ENCODE measurements at places on chromosomes 3 and 15.

GRCh38 chr3:12990781-12991480 is 82.3 kb downstream of the IQSEC1 start:
- DNase-seq: peak; percentile 73

DNA sequence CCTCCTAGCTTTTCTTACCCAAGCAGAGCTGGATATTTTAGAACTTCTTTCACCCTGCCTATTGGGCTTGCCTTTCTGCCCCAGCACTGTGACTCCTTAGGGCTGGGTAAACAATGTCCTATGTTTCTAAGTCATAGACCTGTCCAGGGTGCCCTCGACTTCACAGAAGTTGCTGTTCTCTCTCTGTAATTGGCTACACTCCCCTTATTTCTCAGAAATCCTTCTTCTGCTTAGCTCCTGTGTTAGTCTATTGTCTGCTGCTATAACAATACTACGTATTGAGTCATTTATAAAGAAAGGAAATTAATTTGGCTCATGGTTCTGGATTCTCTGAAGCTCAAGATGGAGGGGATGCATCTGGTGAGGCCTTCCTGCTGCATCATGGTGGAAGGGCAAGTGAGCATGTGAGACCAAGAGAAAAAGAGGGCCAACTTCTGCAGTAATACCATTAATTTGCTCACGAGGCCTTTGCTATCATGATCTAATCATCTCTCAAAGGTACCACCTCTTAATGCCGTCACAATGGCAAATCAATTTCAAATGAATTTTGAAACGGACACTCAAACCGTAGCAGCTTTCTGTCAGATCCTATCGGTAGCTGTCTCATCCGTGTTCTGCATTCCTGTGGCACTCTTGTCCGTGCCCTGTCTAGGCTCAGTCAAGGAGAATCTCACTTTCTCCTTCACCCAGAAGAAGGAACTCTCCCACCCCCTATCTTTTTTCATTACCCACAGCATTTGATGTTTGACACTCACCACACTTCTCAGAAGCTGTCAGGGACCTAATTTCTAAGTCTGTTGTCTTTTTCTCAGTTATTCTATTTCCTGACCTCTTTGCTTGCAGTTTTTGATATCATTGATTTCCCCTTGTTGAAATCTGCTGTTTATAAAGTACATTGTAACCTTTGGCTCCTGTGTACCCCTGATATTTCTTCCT is 22.3 kb upstream of the GPR171 start:
- no peak for DNase-seq

GRCh38 chr3:138296639-138297038 is 33.0 kb downstream of the NME9 start:
- DNase-seq: no peak

DNA sequence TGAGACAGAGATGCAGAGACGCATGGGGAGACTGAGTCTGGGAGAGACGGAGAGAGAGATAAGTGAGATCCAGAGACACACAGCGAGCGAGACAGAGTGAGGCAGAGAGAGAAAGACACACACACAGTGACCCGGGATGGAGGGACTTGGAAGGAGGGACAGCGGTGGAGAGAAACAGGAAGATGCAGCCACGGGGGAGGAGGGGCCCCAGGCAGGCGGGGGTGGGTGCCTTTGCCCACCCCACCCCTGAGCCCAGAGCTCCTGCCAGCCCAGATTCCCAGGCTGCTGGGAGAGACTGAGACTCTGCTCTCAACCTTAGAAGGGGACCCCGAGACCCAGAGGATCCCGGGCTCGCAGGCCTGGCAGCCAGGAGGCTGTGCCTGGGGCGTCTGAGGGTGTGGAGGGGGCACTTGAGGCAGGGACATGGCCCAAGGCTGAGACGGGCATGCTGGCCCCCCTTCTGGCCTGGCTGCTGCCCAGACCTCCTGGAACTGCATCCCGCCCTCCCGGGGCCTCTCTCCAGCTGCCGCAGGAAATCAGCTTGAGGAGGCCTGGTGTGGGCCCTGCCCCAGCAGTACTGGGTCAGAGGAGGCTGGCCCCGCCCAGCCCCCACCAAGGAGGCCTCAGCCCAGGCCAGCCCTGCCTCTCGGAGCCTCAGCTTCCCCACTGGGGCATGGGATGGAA is 18.1 kb downstream of the H1-8 start:
- DNase-seq: no peak

DNA sequence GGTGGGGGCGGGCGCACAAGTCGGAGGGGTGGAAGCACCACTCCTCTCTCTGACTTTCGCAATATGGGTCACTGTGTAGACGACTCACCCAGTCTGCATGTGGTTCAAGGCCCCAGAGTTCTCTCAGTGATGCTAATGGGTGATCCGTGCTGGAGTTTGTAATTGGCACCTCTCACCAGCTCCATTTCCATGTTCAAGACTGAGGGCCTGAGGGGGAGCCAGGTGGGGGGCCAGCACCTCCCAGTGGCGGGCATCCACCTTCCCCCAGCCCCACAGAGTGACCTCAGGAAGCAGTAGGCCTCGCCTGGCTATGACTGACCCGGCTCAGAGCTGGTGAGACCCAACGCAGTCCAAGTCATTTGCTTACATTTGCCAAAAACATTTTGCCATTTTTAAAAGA is 230.0 kb upstream of the ST8SIA2 start:
- no peak for DNase-seq

GRCh38 chr15:80898040-80898439 is 91.6 kb downstream of the MESD start:
- no peak for DNase-seq

GRCh38 chr3:48432411-48433371 is 2.8 kb upstream of the PLXNB1 start:
- DNase-seq: no peak

DNA sequence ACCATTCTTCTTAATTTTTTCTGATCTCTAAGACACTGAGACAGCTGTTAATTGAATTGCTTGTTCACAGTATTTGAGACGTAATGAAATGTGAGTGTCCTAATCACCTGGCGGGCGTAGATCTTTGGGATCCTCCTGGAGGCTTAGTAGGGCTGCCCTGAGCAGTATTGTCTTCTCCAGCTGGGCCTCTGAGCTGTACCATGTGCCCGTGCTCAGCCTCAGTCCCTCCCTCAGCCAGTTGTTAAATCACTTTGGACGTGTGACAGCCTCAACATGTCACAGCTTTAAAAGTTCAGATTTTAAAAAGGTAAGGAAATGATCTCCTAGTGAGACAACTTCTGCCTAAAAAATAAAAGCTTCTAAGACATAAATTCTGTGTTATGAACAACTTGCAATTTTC is 35.5 kb downstream of the IGF1R start:
- no peak for DNase-seq

DNA sequence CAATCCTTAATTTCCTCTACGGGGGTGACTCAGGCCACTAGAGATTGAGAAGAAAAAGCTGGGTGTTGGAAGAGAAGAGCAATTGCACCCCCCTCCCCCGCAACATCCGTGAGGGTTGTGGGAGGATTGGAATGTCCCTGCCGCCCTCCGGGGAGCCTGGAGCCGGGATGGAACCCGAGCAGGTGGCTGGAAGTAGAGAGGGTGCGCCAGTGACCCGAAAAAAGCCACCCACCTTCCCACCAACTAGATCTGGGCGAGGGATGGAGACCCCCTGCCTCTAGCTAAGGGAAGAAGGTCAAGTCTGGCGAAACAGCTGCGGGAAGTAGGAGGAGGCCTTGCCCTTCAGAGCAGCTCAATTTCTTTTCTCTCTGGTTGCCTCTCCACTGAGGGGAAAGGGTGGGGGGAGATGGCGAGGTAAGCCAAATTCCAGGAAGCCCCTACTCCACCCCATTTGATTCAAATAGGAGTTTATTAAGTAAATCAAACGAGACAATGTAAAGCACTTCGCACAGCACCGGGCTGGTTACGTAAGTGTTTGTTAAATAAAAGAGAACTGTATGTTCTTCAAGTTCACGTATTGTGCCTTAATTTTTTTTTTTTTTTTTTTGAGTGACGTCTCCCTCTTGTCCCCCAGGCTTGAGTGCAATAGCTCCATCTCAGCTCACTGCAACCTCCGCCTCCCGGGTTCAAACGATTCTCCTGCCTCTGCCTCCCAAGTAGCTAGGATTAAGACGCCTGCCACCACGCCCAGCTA is 1.1 kb upstream of the WWTR1 start:
- DNase-seq: no peak

DNA sequence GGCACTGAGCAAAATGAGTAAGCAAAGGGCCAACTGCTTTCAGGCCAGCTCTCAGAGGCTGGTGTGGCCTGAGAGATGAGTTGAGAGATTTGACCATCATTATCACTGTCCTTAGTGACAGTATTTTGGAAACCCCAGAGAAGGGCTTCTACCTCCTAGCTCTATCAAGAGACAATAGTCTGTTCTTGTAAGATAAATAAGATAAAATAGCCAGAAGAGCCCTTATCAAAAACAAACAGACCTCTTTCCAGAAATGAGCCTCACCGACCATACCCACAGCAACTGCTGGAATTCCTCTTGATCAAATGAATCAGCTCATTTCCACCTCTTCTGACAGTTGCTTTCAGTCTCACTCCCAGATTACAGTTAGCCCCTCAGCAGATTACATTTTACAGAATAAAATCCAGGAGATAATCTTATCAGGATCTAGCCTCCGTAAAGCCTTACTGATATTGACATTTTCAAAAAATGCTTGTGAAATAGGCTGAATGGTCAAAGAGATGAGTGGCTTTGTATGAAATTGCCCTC is 4.5 kb downstream of the HDC start:
- DNase-seq: no peak

DNA sequence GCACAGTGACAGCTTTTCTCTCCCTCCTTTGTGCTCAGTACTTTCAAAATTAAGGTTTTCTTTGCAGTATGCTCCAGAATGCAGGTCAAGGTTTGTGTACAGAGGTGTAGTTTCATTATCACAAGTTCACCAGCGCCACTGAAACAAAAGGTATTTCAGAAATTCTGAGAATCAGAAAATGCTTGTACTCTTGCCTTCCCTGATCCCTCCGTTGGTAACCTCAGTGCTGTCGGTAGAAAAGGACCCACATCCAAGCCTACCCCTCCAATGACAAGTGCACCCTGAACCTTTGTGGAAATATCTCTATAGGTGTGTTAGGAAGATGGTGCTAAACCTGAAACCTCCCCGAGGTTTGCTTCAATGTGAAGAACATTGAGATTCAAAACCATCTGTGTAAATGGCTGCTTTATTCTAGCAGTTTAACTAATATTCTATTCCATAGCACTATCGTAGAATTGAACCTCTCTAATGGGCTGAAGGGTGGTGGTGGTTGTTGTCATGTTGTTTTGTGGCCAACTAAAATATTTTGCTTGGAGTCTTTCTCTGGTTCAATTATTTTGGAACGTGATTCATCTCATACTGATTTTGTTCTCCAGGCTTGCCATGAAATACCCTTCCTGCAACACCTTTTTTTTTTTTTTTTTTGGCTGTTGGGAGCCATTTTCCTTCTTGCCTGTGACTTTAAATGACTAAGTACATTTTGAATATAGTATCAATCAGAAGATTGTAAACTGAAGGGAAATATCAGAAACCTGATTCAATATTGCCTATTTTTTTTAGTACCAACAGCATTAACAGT is 20.7 kb downstream of the ZBTB38 start:
- DNase-seq: no peak

DNA sequence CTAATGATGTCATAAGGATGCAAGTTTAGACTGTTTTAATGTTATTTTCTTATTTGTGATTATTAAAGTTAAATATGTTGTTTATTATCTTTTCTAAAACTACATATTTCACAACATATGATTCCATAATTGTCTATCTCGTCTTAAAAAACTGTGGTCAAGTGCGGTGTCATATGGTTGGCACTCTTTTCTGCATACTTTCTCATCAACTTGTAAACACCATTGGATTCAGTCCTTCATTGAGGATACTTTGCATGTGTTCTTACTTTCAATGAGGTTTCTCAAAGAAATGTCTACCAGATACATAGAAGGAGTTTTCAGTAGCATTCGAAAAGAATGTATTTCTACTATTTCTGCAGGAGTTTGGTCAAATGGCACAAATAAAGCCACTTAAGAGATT is 22.0 kb upstream of the ALPK3 start:
- no peak for DNase-seq

DNA sequence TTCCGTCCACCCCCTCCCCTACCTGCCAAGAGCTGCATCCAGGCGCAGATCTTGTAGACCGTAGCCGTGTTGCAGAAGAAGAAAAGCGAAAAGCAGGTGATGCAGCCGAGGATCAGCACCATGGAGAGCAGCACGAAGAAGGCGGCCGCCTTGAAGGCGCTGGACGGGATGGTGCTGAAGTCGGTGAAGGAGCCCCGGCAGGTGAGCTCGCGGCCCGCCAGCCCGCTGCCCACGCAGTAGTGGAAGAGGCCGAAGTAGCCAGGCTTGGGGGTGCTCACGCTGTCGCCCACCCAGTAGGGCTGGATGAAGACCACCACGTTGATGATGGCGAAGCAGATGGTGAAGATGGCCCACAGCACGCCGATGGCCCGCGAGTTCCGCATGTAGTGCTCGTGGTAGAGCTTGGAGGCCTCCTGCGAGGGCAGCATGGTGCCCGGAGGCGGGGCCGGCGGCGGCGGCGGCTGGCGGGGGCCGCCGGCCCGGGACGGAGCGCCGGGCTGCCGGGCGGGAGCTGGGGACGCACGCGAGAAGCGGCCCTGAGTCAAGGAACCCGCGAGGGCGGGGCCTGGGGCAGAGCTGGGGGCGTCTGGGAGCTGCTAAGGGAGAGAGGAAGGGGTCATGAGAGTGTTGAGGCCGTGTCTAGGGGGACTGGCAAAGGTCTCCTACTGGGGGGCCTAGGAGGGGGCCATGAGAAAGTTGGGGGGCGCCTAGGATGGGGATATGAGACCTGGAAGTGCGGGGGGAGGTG is 1.2 kb downstream of the LHFPL4 start:
- peak; percentile 23 for DNase-seq

GRCh38 chr15:29821416-29822099 is 710 bp downstream of the TJP1 start:
- peak; percentile 84 for DNase-seq

- DNase-seq: no peak
Observed at GRCh38 chr15:79775821-79776220, 121.0 kb downstream of the MTHFS start.

- DNase-seq: peak; percentile 97
Observed at GRCh38 chr15:29925227-29926082, 103.2 kb upstream of the TJP1 start.

DNA sequence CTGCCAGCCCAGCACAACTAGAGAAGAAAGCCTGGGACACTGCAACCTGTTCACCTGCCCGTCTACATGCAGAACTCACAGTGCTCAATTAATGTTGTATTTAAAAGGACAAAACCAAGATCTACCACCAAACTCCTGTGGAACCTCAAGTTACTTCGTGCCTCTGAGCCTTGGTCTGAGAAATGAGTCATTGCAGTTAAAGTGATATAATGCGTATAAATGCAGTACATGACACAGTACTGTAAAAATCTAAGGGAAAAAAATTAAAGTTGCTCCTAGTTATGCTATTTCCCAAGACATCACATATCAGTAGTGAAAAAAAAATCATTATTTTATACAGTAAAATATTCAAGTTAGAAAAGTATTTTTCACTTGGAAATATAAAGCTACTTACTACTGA is 138.9 kb downstream of the ZIC4 start:
- DNase-seq: peak; percentile 10

Data from PC-3 (cell line).